ENCODE measurements at places on chromosomes 2 and 18.

- no peak for DNase-seq
Measured at GRCh38 chr2:206211657-206212255, 52.1 kb downstream of the EEF1B2 start.

GRCh38 chr2:238244151-238244550 lies 4.3 kb upstream of the HES6 start:
- DNase-seq = no peak

- no peak for DNase-seq
Measured at GRCh38 chr2:3462493-3463104, 56.7 kb downstream of the ADI1 start.

GRCh38 chr18:62437235-62438017 lies 85.4 kb upstream of the ZCCHC2 start:
- no peak for DNase-seq

DNA sequence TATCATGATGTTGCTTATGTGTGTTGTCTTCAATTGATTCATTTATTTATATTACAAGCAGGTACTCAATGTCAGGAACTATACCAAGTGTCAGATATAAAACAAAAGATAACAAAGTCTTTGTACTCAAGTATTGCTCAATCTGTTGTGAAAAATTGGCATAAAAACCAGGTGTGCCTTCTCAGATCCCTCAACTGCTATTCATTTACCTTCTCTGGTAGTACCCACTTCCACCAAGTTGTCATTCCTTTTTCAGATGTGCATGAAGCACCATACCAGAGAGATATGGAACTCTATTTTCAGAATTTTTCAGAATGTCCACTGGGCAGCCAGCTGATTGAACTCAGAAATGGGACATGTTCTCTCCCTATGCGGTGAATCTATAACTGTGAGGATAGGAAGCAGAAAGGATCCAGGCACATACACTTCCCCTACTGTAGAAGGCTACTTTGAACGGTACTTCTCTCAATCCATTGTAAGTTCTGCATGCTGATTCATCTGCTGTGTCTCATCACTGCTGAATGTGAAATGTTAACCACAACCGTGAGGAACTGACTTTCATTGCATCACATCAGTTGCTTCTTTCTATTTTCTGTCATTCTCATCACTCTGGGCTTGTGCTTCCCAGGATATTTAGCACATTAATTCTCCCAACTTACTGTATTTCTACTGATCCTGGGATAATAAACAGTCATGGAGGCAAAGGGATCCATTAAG lies 1621.3 kb downstream of the SUCLG1 start:
- DNase-seq = no peak

GRCh38 chr2:32963941-32964340 lies 17.2 kb downstream of the LTBP1 start:
- DNase-seq = no peak

DNA sequence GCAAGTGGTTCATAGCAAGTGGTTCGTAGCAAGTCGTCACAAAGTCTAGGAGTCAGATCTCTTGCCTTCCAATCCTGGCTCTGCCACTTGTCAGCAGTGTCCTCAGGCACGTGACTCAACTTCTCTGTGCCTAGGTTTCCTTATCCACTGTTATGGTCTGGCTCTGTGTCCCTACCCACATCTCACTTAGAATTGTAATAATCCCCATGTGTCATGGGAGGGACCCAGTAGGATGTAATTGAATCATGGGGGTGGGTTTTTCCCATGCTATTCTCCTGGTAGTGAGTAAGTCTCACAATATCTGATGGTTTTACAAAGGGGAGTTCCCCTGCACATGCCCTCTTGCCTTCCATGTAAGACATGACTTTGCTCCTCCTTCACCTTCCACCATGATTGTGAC lies 51.8 kb upstream of the AP1S3 start:
- no peak for DNase-seq

- no peak for DNase-seq
Measured at GRCh38 chr2:130186391-130186790, 4.3 kb downstream of the MZT2B start.

DNA sequence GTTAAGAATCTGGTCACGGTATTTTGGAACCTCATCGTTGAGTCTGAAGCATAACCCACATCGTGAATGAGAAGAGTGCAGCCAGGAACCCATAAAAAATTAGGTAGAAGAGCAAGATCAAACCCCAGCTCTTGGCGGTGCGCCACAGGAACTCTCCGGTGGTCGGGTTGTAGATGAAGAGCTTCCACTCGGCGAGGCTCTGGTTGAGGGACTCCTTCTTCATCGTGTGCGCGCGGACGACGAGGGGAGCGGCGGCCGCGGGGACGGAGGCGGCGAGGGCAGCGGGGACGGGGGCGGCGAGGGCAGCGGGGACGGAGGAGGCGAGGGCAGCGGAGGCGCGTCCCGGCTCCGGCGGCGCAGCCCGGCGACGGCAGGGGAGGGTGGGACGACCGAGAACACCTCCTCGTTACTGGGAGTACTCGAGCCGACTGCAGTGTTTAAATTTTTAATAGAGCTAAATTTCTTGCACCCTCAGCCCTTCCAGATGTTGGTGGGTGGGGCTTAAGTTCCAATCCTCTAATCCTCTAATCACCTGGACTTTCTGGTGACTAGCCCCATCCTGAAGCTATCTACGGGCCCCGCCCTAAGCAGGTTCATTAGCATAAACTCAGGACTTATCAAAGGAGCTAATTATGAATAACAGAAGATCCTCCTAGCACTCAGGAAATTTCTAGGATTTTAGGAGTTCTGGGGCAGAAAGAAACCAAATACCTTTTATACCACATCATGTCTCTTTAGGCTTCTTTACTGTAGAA lies 20.4 kb upstream of the PAPOLG start:
- DNase-seq = no peak

GRCh38 chr18:48085781-48086487 lies 155.5 kb upstream of the SMAD2 start:
- no peak for DNase-seq

- DNase-seq = no peak
Measured at GRCh38 chr2:6657855-6658254, 207.9 kb downstream of the CMPK2 start.

DNA sequence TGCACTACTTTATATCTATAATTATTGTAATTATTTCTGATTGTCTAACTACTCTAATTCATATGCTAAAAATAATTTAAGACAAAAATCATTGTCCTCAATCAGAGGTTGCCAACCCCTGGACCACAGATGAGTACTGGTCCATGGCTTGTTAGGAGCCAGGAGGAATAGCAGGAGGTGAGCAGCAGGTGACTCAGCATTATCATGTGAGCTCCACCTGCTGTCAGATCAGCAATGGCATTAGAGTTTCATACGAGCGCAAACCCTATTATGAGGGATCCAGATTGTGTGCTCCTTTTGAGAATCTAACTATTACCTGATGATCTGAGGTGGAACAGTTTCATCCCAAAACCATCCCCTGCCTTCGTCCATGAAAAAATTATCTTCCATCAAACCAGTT lies 1434.4 kb downstream of the LRP1B start:
- DNase-seq = peak; percentile 15

DNA sequence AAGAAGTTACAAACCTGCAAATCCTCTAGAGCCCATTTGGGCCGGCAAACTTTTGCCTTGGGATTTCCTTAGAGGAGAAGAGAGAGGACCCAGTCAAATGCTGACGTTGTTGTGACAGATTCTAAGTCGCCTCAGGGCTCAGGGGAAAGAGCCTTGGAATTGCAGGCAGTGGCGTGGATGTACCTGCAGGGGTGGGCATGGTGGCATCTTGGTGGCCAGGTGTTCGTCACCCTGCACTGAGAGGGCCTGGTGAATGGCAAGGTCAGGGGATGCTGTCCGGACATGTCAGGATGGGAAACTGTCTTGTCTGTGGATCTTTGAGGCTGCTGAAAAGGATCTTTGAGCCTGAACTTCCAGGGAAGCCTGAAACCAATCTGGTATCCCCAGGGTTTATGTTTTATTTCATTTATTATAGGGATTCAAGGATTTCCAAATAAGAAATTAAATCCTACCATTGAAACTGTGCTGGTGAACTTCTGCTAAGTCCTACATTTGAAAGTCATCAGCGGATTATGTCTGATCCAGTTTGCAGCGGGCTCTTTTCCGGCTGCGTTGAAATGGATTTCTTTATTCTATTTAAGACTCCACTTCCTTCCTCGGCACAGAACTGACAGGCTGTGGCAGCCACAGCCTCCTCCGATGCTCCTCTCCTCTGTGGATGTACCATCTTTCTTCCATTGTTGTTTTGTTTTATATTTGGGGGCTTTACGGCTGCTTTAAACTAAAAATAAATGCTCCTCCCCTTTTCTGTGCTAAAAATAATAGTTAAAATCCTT lies 207.6 kb downstream of the AGAP1 start:
- DNase-seq = no peak

DNA sequence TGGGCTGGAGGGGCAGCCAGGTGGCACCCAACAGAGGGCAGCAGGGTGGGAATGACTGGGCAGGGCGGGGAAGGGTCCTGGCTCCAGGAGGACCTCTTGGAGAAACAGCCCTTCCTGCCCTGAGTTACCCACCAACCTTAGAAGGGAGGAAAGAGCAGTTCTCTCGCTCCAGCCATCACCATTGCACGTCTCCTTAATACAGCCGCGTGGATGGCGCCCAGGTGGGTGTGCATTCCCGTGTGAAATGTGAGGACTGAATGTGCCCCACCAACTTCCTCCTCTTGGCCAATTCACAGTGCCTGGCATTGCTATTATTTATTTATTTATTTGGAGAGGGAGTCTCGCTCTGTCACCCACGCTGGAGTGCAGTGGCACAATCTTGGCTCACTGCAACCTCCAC lies 107.0 kb downstream of the SMIM21 start:
- DNase-seq = no peak

GRCh38 chr18:77560341-77560992 lies 310.8 kb downstream of the GALR1 start:
- no peak for DNase-seq

DNA sequence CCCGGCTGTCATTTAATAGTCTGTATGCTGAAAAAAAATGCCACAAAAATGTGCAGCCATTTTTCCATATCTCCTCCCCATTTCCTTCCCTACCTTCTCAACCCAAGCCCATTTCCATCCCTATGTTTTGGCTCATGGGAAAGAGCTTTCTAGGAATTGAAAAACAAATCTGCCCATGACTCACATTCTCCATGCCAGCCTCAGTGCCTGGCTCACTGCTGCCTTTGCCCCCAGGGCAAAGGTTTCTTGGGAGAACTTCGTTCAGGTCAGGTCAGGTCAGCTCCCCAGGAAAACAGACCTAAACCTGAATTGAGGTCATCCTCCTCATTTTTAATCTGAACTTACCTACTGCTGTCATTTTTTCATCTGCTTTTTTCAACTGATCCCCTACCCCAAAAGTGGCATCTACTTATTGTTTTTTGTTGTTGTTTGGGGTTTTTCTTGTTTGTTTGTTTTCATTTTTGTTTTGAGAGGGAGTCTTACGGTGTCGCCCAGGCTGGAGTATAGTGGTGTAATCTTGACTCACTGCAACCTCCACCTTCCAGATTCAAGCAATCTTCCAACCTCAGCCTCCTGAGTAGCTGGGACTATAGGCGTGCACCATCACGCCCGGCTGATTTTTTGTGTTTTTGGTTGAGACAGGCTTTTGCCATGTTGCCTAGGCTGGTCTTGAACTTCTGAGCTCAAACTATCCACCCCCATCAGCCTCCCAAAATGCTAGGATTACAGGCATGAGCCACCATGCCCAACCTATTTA lies 66.7 kb downstream of the FECH start:
- DNase-seq = no peak

DNA sequence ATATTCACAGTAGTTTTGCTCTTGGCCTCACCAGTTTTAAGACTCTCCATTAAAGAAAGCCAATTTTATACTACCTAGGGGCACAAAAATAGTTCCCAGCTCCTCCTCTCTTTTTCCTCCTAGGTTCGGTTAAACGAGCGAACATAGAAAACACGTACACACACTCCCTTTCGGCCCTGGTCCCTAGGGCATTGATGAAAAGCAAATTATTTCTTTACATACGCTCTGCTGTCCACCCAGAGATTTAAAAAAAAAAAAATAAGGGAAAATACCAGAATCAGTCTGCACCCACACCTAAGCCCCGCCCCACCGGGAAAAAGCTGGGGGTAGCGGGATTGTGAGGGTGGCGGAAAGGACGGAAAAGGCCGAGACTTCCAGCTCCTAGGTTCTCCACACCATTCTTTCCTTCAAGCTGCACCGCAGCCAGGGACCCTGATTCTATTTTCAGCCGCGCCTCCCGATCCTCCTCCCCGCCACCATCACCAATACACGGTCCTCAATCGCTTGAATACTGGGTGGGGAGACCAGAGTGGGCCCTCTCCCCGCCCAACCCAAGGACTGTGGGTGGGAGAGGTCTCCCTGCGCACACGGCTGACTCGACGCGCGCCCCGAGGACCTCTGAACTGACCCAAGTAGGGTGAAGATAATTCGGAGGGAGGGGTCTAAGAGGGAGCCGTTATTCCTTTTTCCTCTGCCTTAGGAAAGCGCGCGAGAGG lies 769 bp downstream of the ATF2 start:
- DNase-seq = peak; percentile 23

DNA sequence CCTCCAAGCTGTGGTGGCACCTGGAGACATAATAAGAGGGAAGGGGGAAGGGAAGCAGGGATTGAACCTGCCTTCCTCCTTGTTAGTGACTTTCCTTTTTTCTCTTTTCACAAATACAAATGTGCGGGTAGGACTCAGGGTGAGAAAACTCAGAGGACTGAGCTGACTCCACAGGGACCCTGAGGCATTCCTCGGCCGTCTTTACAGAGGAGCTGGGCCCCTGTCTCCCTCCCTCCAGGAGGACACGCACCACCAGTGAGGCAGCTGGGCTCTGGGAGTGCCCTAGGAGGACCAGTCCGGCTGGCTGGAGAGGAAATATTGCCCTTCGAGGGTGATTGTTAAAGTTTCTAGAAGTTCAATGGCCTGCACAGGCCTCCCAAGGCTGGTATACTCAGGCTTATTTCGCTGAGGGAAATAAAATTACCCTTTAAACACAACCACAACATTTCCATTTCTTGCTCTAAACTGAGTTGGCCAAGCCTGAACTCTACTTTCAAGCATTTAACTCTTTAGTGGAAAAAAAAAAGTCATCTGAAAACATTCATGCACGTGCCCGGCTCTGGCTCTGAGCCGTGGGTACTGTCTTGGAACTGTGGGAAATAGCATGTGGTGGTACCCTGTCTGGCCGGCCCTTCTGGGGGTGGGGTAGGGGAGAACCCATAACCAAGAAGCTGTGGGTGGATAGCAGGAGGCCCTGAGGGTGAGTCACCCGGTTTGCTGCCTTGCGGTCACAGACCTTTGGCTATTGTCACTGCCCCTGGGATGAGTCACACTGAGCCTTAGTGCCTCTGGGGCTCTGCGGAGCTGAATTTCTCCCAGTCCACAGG lies 116.0 kb downstream of the COPS8 start:
- DNase-seq = peak; percentile 68

GRCh38 chr18:11760498-11761167 lies 71.6 kb downstream of the GNAL start:
- DNase-seq = no peak

DNA sequence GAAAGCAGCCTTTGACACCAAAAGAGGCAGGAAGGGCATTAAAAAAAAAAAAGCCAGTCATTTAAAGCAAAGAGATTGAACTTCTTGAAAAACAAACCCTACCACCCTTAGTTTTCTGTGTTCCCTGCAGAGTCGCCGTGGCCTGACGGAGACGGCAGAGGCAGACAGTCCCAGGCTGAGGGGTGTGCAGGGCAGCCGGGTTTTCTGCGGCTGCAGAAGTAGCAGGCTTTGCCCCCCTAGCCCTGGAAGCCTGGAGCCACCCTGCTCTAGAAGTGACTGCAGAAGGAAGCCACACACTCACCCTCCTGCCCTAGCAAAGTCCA lies 2.8 kb downstream of the INPP5D start:
- DNase-seq = no peak

Measured in HT-29 (cell line).